ENCODE measurements at places on chromosomes 4 and X.

DNA sequence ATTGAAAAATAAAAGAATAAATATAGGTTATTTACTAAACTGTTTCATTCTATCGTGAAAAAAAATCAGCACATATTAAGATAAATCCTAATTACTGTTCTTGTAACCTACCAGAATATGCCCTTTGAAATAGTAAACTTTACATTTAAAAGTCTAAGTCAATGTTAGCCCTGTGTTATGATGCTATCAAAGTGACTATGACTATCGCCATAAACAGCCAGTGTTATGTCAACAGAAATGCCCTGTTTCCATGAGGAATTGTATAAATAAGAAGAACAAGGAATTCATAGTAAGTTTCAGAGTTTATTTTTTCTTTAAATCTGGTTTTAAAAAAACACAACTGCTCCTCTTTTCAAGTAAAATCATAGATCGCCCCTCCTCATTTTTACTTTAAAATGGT, 11.4 kb downstream of the NR3C2 start:
- no peak for DNase-seq

- no peak for DNase-seq
Measured at GRCh38 chrX:136754651-136755050, 26.1 kb downstream of the ARHGEF6 start.

- DNase-seq: no peak
Measured at GRCh38 chr4:144787365-144788258, 141.7 kb downstream of the HHIP start.

DNA sequence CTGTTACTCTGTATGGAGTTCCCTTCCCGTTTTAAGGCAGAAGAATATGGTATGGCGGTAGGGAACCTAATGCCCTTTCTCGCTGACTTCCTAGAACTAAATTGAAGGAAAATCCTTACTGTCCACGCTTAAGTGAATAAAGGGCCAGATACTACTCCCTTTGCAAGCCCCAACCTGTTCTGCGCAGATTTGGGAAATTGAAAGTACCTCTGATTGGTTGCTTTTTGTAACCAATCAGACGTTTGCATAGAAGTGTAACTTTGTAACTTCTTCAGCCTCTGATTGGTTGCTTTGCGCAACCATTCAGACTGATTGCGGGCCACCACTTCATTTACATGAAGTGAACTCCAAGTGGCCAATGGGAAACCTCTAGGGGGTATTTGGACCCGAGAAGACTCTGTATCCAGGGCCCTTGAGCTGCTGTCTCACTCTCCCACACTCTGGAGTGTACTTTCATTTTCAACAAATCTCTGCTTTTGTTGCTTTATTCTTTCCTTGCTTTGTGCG, 1.2 kb upstream of the TMEM33 start:
- DNase-seq: no peak

- no peak for DNase-seq
Measured at GRCh38 chr4:150886597-150886996, 128.5 kb downstream of the LRBA start.

- no peak for DNase-seq
Measured at GRCh38 chrX:72054779-72055489, 76.8 kb downstream of the RTL5 start.

- no peak for DNase-seq
Measured at GRCh38 chr4:180197471-180197870, 2045.7 kb upstream of the TENM3 start.

DNA sequence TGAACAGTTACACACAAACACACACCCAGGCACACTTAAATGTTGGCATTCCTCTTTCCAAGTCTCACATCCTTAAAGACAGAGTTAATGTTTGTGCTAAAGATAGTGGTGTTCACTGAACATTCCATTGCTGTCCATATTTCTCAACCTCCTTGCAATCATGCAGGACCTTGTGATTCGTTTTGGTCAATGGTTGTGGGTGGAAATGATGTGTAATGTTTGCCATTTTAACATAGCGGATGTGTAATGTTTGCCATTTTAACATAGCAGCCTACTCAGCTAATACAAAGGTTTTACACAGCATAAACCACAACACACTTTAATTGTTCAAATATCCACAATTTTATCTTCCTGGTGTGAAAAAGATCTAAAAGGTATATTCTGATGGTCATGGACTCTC, 93.9 kb downstream of the CEP44 start:
- DNase-seq: no peak

DNA sequence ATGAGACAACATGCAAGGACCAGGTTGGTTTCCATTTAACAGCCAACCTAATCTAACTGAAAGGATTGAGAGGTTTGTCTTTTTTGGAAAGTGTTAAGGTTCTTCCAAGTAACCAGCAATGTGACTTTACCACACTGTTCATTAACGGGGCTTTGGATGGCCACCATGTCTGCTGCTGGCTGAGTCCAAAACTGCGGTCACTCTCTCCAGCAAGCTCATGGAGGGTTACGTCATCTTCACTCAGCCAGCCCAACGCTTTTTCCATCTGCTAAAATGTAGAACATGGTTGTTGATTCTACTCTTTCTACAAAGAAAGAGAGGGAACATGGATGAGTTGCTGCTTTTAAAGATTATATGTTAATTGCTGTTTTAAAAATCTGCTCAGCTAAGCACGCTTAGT, 11.0 kb downstream of the PKD2 start:
- no peak for DNase-seq

- no peak for DNase-seq
Measured at GRCh38 chrX:63751481-63751880, 33.5 kb downstream of the ARHGEF9 start.

GRCh38 chrX:25810202-25810601, 327.9 kb upstream of the MAGEB18 start:
- no peak for DNase-seq

DNA sequence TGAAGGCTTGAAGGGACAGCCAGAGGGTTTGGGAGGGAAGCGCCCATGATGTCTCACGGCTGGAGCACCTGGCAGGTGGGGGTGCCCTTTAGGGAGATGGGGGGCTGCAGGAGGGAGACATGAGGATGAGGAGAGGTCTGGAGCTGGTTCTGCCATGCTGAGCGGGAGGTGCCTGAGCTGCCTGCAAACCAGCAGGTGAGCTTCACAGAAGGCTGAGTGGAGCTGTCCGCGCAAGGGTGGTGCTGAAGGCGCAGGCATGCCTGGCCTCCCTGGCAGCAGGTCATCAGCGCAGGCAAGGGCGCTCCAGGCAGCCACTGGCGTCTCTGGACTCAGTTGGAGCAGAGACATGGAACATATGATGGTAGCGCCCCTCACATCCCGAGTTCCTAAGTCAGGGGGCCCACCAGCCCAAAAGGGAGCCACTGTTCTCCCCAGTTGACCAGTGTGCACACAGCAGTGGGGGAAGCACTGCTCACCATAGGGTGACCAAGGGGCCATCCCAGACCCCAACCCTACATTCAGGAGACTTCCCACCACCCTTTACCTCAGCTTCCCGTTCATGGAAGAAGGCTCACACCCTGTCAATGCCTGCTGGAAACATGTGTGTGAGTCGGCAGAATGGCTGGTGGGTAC, 25.8 kb downstream of the ADRA2C start:
- DNase-seq: no peak

GRCh38 chrX:12349201-12349600, 210.9 kb downstream of the FRMPD4 start:
- no peak for DNase-seq

DNA sequence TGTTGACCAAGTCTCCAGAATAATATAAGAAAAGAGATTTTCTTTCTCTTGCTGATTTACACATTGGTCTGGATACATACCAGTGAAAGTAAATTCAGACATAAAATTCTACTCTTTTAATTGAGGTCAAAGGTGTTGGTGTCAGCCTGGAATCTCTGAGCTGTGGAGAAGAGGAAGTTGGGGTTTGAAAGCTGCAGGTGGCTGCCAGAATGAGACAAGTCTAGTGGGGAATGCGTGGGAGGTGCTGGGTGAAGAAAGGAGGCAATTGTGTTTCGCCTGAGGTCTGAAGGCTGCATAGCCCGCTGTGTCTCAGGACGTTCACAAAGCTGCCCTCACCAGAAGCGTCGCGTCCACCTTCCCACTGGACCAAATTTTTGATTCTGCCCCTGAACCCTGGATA, 31.2 kb downstream of the PHEX start:
- DNase-seq: no peak

DNA sequence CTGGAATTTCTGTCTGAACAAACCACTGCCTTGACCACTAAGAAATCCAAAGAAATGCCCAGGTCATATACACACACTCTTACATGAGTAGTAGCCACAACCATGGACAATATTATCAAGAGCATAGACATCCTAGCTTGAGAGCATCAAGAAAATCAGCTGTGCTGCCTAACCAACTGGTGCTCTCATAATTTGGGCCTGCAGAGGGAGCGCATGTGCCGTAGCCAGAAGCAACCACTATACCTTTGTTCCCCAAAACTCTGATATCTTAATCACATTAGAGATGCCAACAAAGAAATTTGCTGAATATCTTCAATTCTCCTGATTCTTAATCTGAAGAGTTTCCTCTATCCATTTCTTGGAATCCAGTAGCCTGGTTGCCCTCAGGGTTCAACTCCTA, 163.6 kb downstream of the ZNF674 start:
- DNase-seq: no peak

DNA sequence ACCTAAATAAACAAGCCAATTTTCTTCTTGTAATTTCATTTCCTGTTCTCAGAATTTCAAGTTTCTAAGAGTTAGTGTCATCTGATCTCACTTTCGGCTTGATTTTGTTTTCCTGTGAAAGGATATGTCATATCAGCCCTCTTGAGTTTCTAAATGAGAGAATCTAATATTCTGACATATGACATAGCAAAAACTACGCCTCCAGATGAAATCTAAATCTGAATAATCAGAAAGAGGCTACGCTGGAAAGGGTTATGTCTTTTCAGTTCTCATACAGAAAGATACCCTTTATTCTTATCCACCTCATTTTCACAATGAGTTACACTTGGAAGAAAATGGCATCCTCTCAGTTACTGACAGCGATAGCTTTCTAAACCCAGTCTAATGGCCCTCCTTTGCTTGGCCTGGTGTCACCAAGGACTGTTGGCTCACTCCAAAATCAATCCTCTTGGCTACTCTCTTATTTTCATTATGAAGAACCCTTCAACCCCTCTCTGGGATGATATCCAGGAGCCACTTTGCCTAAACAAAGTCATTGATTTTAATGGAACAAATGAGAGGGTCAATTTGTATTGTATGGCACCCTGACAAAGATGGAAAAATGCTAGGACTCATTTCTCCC, 65.6 kb downstream of the ASB9 start:
- no peak for DNase-seq

- DNase-seq: no peak
Measured at GRCh38 chr4:173269280-173269679, 64.9 kb downstream of the HMGB2 start.

DNA sequence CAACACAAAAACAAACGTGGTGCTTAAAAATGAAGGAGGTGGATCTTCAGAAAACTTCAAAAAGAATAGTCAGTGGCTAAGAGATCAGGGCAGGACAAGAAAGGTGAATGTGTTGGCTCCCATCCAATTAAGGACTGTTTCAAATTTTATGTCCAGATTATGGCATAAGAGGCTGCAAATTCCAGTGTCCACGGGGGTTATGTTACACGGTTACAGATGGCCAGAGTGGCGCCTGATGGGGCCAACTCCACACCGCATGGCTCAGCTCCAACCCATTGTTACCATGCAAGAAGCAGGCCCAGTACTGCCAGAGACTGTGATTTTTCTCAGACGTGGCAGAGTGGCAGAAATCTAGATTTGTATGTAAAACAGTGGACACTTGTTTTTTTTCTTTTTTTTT, 168.4 kb upstream of the TENM3 start:
- DNase-seq: no peak

DNA sequence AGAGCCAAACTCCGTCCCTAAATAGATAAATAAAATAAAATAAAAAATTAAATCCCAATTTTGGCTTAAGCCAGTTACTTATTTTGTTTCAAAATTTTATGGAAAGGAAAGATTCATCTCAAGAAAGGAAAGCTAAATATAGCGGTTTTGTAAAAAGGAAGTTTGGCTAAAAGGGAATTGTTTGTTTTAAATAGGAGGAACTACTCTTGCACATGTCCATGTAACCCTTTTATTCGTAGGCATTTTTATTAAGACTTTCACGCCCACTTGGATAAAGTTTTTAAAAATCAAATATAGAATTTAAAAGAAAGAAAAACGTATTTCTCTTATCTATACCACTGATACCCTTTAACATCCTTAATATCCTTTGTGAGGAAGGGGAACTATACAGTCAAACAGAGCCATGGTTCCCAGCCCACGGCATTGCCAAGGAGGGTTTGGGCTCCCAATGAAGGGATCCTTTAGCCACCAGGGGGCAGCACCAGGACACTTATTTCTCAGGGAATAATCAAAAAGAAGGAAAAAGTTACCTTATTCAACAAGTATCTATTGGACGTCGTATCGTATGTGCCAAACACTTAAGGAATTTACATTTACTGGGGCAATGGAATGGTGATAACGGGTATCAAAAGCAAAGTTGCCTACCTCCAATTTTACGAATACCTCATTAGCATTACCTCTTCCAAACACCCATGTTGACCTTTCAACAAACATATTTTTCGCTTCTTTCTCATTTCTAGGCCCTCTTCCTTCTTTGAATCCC, 27.7 kb downstream of the CDKN2AIP start:
- DNase-seq: peak; percentile 11

DNA sequence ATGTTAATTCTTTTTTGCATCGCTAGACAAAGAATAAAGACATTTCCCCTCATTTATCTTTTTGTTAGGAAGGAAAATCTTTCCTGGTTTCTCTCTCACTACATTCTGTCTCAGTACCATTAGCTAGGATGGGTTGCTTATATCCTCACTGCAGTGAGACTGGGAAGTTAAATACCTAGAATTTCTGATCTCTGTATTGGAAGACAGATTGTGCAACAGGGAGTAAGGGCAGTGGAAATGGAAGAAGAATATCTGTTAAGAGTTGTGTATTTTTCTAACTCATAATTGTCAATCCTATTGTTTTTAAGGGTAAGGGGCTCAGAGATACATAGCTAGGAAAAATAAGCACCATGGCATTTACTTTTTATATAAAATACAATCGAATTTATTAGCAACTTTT, 19.6 kb downstream of the PTPN13 start:
- DNase-seq: no peak

DNA sequence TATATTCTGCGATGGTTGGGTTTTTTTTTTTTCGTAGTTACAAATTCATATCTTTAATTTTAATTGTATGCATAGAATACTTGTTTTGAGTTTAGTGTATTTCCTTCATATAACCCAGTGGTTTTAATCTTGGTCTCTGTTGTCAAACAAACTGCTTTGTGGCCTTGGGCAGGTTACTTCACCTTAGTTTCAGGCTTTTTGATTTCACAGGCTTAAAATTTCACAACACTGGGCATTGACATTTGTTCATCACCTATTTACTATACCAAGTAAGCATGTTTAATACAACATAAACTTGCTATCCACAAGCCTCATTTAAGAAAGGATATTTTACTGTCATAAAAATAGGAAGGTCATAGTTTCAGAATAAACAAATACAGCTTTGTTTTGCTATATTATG, 14.7 kb downstream of the RAPGEF2 start:
- no peak for DNase-seq

DNA sequence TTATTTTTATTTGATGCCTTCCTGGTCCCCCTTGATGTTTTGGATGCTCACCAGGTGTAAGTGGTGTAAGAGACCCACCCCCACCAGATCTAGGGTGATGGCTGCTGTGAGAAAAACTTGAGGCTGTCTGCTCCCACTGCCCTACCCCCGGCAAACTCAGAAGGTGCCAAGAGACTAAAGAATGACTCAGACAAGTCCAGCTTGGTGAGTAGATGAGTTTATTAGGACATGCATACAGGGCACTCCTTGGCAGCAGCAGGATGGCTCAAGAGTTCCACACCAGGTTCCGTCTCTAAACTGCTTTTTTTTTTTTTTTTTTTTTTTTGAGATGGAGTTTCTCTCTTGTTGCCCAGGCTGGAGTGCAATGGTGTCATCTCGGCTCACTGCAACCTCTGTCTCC, 84.0 kb upstream of the HPF1 start:
- DNase-seq: no peak

All from NCI-H1930 (cell line).